Left colon (tissue), 2 donors: ENCODE measurements at places on chromosomes 1 and 21. TPM values are rescaled to one million over a fixed set of nuclear protein-coding genes. Genes with fewer than 3 reads are reported as not detected.
A peak's percentile ranks its signal among the peaks of the same experiment; 100 is the strongest.

DNA sequence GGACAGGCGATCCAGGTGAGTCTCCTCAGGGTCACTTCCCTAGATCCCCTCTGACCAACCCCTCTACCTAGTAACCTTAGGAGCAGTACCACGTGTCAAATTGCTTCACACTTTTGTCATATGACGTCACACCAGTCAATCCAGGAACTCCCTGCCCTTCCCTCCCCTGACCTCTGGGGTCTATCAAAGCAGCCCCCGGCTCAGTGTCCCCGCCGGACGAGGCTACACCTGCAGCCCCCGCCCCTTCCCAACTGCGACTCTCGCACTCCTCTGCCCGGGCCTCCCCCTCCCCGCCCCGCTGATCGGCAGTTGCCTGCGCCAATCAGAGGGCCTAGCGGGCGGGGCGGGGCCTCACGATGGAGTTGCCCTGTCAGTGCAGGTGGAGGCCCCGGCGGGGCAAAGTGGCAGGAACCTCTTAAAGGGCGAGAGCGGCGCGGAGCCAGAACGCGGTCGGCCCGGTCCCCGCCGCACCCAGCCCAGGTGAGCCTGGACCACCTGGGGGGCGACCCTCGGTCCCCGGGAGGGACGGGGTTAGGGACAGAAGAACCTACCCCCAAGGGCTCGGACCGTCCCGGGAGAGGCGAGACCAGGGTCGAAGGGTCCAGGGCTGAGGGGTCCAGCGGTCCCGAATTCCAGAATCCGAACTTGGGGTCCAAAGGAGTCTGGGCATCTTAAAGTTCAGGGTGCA, 27.5 kb upstream of the EPB41 start:
- DNase-seq = peak; percentile 93

GRCh38 chr1:167551362-167551761, 2.2 kb downstream of the CREG1 start:
- DNase-seq = no peak

DNA sequence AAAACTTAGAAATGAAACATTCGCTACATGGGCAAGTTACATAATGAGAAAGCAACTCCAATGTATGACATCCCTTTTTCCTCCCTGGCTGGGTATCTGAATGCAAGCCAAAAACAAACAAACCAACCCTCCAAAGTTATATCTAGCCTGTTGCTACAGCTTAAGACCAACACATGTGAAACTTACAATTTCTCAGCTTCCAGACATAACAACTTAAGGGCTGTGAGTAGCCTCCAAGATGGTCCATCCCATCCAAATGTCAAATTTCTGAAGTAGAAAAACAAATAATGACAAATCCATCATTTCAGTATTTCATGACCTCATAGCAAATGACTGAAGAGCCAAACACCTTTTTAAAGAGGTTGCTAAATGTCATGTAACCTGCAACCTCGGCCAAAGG, 19.9 kb downstream of the SETD4 start:
- DNase-seq = no peak

DNA sequence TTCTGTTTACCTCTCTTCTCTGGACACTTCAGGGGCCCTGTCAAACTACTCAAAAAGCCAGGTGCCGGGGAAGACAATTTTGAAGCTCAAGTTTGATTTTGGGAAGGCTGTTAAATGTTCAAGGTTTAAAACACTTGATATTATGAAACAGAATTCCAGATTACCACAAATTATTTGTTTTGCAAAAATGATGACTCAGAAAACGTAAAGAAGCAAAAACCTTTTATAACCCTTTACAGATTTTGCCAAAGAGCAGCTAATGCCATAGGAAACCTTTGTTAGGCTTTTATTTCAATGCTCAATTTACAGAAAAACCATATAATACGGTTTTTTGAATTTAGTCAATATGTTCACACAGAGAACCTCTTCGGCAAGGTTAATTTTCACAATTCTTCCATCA, 593.4 kb upstream of the ZP4 start:
- no peak for DNase-seq

- no peak for DNase-seq
These were observed 1195.9 kb downstream of the MRPL39 start for GRCh38 chr21:24411429-24411828.

- DNase-seq = no peak
These were observed 61.9 kb downstream of the CAPN2 start for GRCh38 chr1:223774134-223774814.

DNA sequence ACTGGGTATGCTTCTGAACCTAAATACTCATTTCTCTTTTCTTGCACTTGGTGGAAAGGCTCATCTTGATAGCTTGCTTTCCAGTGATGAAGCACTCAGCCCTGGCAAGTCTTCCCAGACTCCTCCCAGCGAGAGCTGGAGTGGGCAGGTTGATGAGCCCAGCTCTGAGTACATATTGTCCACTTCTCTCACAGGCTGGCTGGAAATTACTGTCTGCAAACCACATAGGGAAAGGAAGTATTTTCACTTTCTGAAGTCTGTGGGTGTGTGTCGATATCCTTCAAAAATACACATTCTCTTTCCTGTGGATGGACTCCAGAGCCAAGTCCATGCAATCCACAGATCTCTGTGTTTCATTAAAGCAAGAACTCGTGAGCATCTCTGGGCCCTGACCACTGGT, 38.7 kb upstream of the CNTN2 start:
- DNase-seq = no peak

DNA sequence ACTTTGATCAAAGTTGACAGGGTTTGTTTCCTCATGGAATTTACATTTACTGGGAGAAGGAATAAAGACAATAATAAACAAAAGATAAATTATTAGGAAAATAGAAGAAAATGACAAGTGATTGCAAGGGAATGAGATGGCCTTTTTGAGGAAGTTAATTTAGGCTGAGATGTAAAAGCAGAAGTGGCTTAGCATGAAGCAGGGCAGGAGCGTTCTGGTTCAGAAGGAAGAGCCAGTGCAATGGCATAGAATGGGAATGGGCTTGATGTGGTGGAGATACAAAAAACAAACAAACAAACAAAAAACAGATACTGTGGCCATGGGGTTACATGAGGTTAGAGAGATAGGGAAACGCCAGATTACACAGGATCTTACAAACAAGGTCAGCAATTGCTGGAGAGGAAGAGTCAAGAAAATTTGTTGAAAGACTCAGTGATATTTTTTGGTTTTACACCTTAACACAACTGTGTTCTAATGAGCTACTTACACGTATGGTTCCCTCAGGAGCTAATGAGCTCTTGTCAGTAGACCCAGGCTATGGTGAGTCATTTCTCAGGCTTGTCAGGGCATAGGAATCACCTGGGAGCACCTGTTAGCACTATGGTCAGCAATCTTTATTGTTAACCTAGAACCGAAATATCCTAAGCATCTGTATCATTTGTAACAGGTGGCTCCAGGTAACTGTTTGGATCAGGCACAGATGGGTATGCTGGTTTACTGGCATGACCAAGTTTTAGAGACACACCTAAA, 8.7 kb upstream of the CADM3 start:
- DNase-seq = no peak

Gene CACHD1
- total RNA-seq = 1.4 TPM

Gene FMO1
- total RNA-seq = 0.21 TPM

Gene E2F2
- total RNA-seq = 12.1 TPM

Gene NMNAT2
- 0.18 TPM for total RNA-seq

Gene AGMAT
- 25.1 TPM for total RNA-seq
